ENCODE measurements at places on chromosomes 1 and 21.

GRCh38 chr1:213415691-213416380 lies 364.8 kb downstream of the RPS6KC1 start:
- no peak for DNase-seq

DNA sequence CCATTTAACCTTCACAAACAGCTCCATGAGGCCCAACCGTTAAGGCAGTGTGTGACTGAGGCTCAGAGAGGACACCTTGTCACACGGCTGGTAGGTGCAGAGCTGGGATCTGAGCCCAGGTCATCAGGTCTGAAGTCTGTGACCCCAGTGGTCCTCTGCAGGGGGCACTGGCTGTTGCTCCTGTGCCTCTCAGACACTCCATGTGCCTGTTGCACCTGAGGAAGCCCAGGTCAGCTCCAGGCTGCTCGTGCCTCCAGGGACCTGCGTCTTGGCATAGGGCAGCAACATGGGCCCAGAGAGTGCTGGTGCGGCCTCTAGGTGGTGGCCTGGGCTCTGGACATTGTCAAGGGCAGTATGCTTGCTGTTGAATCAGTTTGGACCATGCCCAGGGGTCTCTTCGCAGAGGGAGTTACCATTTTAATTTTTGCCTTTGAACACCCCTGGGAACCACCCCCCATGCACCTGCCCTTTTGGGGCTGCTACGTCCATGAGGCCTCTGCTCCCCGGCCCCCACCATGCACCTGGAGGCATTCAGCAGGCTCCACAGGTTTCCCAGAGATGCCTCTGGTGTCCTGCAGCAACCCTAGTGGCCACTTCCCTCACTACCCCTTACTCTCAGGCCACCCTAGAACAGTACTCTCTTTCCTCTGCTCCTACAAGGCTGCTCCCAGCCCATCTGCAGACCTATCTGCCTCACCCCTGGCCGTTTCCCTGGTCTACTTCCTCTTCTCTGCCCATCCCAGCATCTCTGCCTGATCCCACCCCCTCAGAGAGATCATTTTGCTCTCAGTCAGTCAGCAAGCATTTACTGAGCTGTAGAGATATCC lies 25.2 kb upstream of the EPS8L3 start:
- DNase-seq: no peak

DNA sequence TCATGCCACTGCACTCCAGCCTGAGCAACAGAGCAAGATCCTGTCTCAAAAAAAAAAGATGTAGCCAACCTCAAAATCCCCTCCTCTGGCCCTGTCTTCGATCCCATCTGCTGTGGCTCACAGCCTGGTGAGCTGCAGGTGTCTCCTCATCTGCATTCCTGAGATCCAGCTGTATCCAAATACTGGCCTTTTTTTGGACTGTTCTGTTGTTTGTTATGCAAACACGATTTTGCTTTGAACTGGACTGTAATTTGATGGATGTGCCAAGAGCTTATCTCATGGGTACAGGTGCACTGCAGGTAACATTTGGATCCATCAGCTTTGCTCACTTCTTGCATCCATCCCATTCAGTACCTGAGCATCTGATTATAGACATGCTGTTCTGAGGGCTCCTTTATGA lies 14.1 kb upstream of the FAM43B start:
- no peak for DNase-seq

DNA sequence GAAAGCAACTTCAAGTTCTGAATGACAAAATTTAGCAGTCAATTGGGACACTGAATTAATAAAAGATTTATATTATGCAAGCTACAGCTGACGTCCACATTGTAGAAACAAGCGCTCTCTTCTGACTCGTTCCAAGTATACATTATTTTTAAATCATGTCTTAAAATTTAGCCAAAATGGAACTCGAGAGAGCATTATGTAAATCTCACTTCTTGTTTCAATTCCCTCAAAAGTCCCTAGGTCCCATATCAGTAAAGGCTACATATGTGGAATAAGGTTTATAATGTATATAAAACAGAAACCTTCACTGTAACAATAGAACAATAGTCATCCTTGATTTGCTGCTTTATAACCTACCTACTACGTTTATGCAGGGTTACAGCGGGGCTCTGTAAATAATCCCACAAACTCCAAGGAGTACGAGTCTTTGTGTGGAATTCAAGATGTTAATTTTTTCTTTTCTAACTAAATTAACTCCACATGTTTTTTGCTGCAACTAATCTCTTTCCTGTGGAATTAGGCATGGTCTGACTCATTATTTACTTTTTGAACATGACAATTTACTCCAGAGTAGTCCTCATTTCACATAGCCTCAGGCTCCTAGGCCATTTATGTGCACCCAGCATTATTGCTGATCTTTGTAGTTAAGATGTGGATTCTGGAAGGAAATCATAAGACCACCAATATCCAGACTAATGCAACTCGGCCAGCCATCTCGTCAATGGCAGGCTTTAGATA lies 785.1 kb downstream of the LTN1 start:
- DNase-seq: no peak

GRCh38 chr1:69524015-69524414 lies 43.7 kb upstream of the LRRC7 start:
- no peak for DNase-seq

DNA sequence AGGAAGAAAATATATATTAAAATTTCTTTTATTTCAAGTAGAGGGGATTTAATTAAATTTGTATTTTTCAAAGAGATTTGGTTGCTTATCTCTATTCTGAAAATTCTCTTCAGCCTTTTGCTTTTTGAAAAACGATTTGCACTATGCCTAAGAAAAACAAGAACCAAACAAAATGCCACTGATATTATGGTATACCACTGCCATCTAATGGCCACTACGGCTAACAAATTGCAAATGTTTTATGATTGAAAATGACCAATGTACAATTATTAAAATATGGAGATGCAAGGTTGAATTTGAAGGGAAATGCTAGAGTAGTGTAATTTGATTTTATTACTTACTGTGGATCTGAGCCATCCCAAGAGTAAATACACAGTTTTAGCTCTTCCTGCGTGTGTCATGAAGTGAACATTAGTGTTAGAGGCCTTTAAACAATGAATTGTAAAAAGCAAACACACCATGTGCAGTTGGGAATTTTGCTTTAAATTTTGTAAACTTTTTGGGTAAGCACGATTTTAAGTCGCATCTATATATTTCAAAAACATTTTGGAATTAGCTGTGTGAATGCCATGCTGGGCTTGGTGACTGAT lies 137.4 kb upstream of the USP25 start:
- DNase-seq: no peak

DNA sequence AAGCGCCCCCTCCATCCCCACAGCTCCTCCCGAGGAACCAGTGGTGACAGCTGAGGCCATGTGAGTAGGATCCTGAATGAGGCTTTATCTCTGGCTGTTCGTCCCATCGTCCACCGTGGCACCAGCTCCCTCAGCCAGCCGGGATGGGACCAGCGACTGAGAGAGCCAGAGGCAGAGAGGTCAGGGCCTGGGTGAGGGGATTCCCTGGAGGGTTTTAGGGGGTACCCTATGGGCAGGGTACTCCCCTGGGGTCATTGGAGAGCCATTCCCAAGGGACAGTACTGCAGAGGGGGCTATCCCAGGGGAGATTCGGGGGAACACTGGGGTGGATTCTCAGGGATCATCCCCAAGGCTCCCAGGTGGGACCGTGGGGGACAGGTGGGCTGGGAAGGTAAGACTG lies 2.4 kb downstream of the TMEM125 start:
- no peak for DNase-seq

GRCh38 chr1:115797486-115797885 lies 29.0 kb upstream of the CASQ2 start:
- DNase-seq: no peak

- DNase-seq: no peak
Measured at GRCh38 chr1:171221665-171222591, 26.4 kb upstream of the FMO1 start.

- no peak for DNase-seq
Measured at GRCh38 chr1:24379733-24380315, 33.8 kb downstream of the STPG1 start.

- DNase-seq: no peak
Measured at GRCh38 chr1:920521-920920, 3.2 kb upstream of the SAMD11 start.
